Activated T-cell treated with anti-CD3 and anti-CD28 coated beads, Interleukin-2, amount 50 U/mL, for 72 hours (primary cell): ENCODE measurements at places on chromosomes 5 and 9.

DNA sequence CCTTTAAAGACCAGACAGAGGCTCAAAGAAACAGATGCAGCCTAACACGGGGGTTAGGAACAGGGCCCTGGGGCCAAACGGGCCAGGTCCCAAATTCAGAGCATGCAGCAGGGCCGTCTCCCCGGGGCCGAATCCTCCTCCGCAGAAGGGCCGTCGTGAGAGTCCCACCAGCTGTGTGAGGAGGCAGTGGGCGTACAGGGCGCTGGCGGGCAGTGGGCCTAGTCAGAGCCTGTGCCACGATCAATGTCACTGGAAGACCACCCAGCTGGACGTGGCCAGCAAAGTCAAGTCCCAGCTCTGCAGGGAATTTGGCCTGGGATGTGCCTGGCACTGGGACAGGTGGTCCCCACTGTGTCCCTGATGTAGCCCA, 15.8 kb upstream of the FCN2 start:
- H3K27me3 ChIP-seq: peaks cover 13% of the 10 kb centered on the region
- H3K36me3 ChIP-seq: no peaks in the 10 kb centered on the region
- H3K4me1 ChIP-seq: no peaks in the 10 kb centered on the region
- H3K4me3 ChIP-seq: no peak overlapping the region
- no peak overlapping the region for H3K27ac ChIP-seq
- DNase-seq: no peak

- H3K27ac ChIP-seq: no peak overlapping the region
- no peak overlapping the region for H3K4me3 ChIP-seq
- H3K27me3 ChIP-seq: peaks cover 5% of the 10 kb centered on the region
- H3K36me3 ChIP-seq: no peaks in the 10 kb centered on the region
These were observed 262.9 kb downstream of the SPOCK1 start for GRCh38 chr5:137236252-137236651.

- no peaks in the 10 kb centered on the region for H3K36me3 ChIP-seq
- H3K4me3 ChIP-seq: no peak overlapping the region
- H3K27me3 ChIP-seq: peaks cover 42% of the 10 kb centered on the region
- peaks cover 5% of the 10 kb centered on the region for H3K4me1 ChIP-seq
- DNase-seq: peak; percentile 11
These were observed 6.5 kb downstream of the ARL14EPL start for GRCh38 chr5:116038817-116039216.

GRCh38 chr5:96690861-96691260, 28.7 kb downstream of the CAST start:
- H3K4me1 ChIP-seq: no peaks in the 10 kb centered on the region
- H3K27ac ChIP-seq: no peak overlapping the region
- no peaks in the 10 kb centered on the region for H3K36me3 ChIP-seq
- no peaks in the 10 kb centered on the region for H3K27me3 ChIP-seq

DNA sequence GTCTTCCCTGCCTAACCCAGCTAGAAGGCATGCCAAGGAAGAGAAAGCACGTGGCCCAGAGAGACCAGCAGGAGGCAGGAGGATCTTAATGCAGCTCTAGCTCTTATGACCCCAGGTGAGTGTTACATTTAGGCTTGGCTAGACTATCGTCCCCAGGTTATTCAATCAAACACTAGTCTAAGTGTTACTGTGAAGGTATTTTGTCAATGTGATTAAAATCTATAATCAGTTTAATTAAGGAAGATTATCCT, 483.7 kb downstream of the BNC2 start:
- no peak overlapping the region for H3K27ac ChIP-seq
- H3K36me3 ChIP-seq: no peaks in the 10 kb centered on the region
- H3K4me1 ChIP-seq: no peaks in the 10 kb centered on the region
- H3K27me3 ChIP-seq: no peaks in the 10 kb centered on the region

DNA sequence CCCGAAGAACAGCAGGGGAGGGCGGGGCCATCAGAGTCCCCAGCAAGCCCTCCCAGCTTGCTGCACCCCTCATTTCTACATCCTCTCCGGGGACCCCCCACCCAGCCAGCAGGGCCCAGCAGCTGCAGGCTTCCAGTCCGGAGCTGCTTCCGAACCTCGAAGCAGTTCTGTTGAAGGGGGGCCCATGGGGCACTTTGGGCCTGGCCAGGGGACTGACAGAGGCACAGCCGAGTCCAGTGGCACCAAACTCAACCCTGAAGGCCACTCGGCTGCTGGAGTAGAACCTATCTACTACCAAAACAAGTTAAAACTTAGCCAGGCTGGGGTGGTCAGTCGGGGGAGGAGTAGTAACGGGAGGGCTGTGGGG, 8.1 kb upstream of the CCDC187 start:
- no peak overlapping the region for H3K4me3 ChIP-seq
- H3K36me3 ChIP-seq: peaks cover 10% of the 10 kb centered on the region
- H3K27me3 ChIP-seq: no peaks in the 10 kb centered on the region
- DNase-seq: no peak

- H3K4me1 ChIP-seq: peaks cover 12% of the 10 kb centered on the region
- H3K27me3 ChIP-seq: no peaks in the 10 kb centered on the region
- no peaks in the 10 kb centered on the region for H3K36me3 ChIP-seq
- no peak overlapping the region for H3K27ac ChIP-seq
- no peak for DNase-seq
- no peak overlapping the region for H3K4me3 ChIP-seq
These were observed 59.0 kb upstream of the BARX1 start for GRCh38 chr9:94014066-94014654.

DNA sequence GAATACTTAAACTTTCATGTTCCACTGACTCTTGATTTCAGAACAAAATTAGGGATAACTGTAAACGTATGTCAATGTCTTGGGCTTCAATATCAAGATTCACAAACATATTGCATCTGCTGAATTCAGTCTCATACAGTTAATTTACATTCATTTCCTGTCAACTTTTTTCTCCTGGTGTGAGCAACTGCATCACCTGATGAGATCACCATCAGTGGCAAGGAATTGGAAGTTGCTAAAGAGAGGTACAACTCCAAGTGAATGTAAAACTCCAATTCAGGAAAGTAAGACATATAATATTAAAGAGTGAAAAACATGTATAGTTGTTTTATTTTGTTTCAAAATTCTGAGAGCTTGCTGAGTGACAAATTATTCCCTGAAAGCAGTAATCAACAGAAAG, 1336.2 kb upstream of the C9orf72 start:
- H3K27me3 ChIP-seq: no peaks in the 10 kb centered on the region
- no peak for DNase-seq
- H3K4me3 ChIP-seq: no peak overlapping the region
- no peaks in the 10 kb centered on the region for H3K4me1 ChIP-seq
- H3K36me3 ChIP-seq: no peaks in the 10 kb centered on the region

DNA sequence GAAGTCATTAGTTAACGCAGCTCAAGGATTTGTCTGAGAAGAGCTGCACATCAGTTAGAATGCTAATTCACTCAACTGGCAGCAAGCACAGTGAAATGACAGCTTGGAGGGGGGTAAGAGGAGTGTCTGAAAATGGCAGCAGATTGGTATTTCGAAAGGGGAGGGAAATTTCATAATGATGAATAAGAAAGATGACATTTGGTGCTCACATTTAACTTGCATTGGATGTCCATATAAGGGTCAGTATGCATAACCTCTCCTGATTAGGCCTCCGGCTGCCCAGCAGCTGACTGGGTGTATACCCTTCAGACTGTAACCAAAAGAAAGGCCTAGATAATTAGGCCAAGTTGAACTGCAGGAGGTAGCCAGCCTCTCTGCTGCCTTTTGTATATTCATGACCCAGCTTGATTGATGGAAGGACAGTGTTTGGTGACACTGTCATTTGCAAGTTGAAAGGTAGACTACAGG, 131.0 kb downstream of the PBX3 start:
- no peaks in the 10 kb centered on the region for H3K27me3 ChIP-seq
- no peak for DNase-seq
- H3K4me1 ChIP-seq: no peaks in the 10 kb centered on the region
- H3K4me3 ChIP-seq: no peak overlapping the region
- no peak overlapping the region for H3K27ac ChIP-seq
- H3K36me3 ChIP-seq: no peaks in the 10 kb centered on the region

DNA sequence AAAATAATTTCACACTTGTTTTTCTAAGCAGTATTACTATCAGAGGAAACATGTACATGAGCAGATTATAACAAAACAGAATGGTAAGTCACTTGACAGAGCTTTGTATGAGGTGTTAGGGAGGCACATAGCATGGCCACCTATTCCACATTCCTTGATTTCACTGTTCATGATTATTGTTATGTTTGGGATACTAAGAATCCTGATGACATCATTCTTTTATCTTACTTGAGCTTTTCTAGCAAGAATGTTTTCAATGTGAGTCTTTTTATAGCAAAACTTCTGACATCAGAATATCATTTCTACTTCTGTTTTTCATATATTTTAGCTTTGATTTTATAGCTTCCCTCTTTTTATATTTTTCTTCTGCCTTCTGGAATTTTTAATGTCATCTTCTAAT, 208.2 kb downstream of the DMRTA1 start:
- no peaks in the 10 kb centered on the region for H3K4me1 ChIP-seq
- H3K36me3 ChIP-seq: no peaks in the 10 kb centered on the region
- DNase-seq: no peak
- H3K27me3 ChIP-seq: no peaks in the 10 kb centered on the region
- H3K4me3 ChIP-seq: no peak overlapping the region

GRCh38 chr5:32394981-32395380, 49.6 kb downstream of the ZFR start:
- H3K4me3 ChIP-seq: no peak overlapping the region
- no peaks in the 10 kb centered on the region for H3K27me3 ChIP-seq
- no peak for DNase-seq
- H3K4me1 ChIP-seq: peaks cover 4% of the 10 kb centered on the region
- peaks cover 34% of the 10 kb centered on the region for H3K36me3 ChIP-seq

DNA sequence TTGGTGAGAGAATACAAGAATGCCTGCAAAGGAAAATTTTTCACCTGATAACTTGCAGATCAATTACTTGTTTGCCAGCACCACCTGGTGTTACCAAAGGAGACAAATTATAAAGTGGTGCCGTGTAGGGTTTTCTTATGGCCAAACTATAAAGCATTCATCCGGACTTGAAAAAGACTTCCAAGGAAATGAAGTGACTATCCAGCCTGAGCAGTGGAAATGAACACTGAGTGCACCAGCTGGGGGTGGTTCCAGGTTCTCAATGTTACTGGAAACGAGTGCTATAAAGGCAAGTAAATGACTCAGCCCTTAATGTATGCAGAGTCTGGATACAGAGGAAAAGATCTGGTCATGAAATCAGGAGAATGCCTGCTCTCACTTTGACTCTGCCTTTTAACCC, 113.1 kb downstream of the DNAH5 start:
- no peaks in the 10 kb centered on the region for H3K27me3 ChIP-seq
- no peak for DNase-seq
- H3K4me1 ChIP-seq: no peaks in the 10 kb centered on the region
- no peak overlapping the region for H3K4me3 ChIP-seq
- no peak overlapping the region for H3K27ac ChIP-seq
